ENCODE measurements at places on chromosomes 7 and 10.

- DNase-seq = no peak
Measured at GRCh38 chr10:34696423-34696822, 118.7 kb downstream of the PARD3 start.

GRCh38 chr7:12490107-12490688 is 80.3 kb upstream of the SCIN start:
- no peak for DNase-seq

GRCh38 chr7:1163121-1163520 is 3.1 kb upstream of the ZFAND2A start:
- DNase-seq = no peak

DNA sequence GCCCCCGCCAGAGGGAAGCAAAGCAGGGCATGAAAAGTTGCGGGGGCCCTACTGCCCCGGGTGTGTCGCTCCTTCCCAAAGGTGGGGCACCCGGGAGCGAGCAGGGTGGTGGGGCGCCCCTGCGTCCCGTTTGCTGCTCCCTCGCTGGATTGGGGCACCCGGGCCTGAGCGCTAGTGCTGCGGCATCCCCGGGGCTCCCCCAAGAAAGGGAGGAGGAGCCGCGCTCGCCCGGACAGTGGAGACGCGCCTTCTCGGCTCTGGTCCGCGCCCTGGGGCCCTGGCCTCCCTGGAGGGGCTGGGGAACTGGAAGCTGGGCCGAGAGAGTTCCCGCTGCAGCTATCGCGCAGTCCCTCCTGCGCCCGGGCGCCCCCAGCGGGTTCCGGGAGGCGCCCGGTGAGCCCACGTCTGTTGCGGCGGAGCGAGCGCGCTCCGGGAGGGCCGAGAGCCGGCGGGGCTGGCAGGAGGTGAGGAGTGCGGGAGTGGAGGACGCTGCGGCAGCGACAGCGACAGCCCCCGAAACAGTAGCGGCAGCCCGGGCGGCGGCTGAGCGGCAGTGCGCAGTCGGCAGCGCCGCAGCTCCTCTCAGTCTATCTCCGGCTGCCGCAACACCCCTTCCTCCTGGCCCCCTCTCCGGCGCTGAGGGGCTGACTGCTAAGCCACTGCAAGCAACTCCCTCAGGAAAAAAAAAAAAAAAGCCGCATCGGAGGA is 504 bp upstream of the BMPER start:
- no peak for DNase-seq

- no peak for DNase-seq
Measured at GRCh38 chr7:14855033-14855794, 47.3 kb downstream of the DGKB start.

GRCh38 chr7:64996305-64996704 is 5.5 kb upstream of the ZNF117 start:
- no peak for DNase-seq

DNA sequence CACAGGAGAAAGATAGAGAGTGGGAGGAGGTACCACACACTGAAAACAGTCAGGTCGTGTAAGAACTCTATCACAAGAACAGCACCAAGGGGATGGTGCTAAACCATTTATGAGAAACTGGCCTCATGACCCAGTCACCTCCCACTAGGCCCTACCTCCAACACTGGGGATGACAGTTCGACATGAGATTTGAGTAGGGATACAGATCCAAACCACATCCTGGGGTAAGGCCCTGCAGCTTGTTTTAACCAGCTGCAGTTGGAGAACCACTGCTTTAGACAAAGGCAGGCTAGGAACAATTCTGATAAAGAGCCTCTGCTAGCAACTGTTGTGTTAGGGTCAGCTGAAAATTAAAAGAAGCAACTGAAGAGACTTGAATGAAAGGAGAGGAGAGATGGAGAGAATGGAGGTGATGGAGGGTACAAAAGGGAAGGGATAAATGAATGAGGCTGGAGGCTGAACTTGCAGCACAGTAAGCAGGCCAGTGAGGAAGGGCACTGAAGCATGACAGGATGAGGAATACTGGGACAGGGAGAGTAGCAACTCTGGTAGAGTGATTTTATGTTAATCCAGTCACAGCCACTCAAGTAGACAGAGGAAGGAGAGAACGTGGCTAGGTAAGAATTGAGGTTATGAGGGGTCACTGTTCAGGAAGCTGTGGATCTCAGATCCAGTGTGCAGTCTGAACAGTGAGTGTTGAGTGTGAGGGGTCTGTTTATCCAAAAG is 23.6 kb downstream of the MEST start:
- DNase-seq = no peak

DNA sequence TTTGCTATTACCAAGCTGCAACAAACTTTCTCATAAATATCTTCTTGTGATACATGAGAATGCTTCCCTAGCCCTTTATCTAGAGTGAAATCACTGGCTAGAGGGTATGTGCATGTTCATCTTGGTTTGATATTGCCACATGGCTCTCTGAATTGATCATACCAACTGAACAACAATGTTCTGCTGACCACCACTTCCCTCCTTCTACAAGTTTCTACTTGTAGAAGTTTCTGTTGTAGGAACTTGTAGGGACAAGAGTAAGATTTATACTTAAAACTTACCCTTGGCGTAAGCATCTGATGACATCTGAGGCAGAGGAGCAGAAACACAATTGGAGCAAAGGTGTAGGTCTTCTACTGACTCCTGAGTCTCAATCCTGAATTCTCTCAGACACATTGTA is 86.3 kb upstream of the FAM13C start:
- no peak for DNase-seq

DNA sequence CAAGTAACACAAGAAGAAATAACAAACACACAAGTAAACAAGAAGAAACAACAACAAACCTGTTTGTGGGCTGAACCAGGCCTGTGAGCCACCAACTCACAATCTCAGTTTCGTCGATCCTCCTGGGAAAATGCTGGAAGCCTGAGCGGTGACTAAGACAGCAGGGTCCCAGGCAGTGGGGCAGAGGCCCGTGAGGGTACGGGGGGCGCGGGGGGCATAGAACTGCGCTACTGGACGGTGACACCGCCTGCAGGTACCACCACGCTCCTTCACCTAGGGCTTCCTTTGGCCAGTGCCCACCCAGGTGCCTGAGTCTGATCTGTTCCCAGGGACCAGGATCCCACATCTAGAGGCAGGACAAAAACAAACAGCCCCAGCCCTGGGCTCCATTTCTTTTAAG is 3.4 kb upstream of the CALN1 start:
- DNase-seq = no peak

- DNase-seq = no peak
Measured at GRCh38 chr10:131435232-131435631, 123.7 kb upstream of the TCERG1L start.

- DNase-seq = no peak
Measured at GRCh38 chr7:36298106-36298505, 91.6 kb upstream of the ANLN start.

DNA sequence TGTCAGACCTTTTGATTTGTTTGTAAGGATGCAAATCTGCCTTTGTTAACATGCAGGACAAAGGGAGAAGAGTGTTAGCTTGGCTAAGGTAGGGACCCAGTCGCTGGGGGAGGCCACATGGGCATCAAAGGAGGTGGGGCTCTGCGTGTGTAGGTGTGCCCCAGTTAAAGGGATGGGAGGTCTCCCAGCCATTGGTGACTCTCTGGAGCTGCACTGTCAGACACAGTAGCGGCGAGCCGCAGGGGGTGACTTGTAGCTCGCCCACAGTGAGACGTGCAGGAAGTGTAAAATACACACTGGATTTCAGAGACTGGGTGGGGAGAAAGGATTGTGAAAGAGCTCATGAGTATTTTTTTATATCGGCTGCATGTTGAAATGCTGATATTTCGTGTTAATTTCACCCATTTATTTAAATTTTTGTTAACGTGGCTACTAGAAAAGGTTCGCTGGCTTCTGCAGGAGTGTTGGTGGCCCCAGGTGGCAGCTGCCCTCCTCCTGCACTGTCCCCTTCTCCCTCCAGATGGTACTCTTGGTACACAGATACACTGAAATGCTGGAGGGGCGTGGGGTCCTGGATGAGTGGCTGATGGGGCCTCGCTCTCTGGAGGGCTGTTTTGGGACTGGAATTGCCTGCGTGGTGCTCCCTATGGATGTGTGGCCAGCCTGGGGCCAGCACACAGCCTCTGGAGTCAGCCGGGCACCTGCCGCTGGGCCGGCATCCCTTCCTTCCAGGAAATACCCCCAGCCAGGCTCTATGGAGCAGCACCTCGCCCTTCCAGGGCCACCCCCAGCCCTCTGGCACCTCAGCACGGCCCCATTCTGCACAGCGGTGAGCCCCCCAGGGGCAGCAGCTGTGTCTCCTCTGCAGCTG is 59.2 kb downstream of the LHPP start:
- no peak for DNase-seq

DNA sequence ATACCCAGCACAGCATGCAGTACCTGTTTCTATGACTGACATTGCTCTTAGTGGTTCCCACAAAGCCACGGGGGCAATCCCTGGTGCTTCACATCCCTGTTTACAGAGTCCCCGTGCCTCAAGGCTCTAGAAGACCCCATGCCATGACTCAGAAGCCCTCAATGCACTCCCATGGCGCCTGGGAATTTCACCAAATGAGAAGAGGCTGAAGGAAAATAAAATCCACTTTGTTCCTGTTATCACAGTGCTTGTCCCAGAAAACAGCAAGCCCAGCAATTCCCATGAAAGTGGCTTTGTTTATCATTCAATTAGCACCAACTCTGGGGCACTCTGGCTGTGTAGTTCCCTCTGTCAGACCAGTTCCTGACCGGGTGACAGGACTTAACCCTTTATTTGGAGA is 268.3 kb downstream of the TNS3 start:
- DNase-seq = no peak

DNA sequence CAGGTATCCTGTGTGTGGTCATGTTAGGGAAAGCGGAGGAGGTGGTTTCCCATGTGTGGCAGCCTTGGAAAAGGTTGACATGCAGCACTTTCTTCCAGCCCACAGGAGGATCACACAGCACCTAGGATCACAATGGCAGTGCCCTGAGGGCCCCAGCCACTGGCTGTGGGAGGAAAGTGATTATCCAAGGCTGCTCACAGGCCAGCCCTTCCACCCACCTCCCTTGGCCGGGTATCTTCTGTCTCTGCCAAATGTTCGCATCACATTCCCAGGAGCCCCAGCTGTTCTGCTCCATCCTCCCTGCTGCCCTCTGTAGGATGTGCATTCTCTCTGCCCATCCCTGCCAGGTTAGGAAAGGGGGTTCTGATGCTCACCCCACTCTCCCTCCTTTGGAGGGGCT is 2.5 kb upstream of the MLXIPL start:
- DNase-seq = no peak

DNA sequence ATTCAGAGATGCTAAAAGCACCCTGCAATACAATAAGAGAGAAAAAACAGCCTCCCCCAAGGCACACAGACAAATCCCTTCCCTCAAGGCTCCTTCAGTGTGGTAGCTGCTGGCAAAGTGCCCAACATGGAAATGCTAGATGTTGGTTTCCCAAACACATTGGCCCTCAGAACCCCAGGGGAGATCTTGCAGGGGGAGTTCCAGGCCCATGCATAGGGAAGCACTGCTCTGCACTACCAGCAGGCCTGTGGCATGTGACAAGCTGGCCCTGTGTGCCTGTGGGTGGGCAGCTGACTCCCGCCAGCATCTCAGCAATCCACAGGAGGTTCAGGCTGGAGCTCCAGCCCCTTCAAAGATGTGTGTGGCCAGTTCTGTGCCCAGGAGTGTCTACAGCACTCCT is 16.8 kb upstream of the CSGALNACT2 start:
- no peak for DNase-seq

GRCh38 chr10:98361131-98362025 is 53.6 kb downstream of the PYROXD2 start:
- no peak for DNase-seq

- DNase-seq = no peak
Measured at GRCh38 chr7:123270570-123270969, 70.8 kb upstream of the SLC13A1 start.

- peak; percentile 65 for DNase-seq
Measured at GRCh38 chr10:12181065-12181775, 14.5 kb downstream of the NUDT5 start.

DNA sequence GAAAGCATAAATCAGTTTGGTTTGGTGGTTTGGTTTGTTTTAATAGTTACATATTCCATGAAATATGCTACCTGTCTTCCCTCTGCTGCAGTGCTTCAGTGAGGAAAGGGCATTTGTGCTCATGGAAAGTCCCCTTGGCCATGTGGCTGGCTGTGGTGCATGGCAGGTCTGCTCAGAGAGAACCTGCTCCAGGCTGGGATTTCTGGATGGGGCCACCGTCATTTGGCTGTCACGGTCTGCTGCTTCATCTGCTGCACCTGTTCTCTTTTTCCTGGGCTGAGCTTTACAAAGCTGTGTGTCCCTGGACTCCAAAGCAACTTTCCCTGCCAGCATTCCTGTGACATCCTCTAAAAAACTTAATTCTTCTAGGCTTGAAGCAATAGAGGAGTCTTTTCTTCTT is 8.9 kb downstream of the CDK14 start:
- DNase-seq = no peak

DNA sequence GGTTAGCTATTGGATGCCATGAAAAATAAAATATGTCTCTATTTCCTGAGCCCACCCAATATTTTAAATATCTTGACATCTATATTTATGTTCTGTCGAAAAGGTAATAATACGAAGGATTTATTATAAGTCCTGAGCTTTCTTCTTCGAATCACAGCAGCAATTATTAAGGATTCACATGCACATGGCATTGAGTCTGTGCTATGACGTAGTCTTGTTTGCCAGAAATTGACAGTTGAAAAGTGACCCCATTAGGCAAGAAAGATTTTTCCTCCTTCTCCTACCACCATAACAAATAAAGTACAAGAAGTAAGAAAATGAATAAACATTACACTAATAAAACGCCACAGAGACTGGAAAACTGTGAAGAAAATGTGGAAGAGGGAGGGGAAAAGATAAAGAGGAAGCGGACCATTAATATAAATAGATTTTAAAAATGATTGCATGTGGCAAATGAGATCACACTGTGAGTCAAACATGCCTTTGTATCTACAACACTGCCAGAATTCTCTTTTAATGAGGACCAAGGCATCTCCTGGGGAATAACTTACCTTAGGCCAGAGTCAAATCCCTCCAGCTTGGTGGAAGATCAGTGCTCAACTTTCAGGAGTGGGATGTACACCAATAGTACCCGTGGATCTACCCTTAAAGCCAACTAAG is 21.6 kb downstream of the FZD1 start:
- no peak for DNase-seq

GRCh38 chr7:68564306-68565135 is 1033.8 kb upstream of the AUTS2 start:
- DNase-seq = no peak

DNA sequence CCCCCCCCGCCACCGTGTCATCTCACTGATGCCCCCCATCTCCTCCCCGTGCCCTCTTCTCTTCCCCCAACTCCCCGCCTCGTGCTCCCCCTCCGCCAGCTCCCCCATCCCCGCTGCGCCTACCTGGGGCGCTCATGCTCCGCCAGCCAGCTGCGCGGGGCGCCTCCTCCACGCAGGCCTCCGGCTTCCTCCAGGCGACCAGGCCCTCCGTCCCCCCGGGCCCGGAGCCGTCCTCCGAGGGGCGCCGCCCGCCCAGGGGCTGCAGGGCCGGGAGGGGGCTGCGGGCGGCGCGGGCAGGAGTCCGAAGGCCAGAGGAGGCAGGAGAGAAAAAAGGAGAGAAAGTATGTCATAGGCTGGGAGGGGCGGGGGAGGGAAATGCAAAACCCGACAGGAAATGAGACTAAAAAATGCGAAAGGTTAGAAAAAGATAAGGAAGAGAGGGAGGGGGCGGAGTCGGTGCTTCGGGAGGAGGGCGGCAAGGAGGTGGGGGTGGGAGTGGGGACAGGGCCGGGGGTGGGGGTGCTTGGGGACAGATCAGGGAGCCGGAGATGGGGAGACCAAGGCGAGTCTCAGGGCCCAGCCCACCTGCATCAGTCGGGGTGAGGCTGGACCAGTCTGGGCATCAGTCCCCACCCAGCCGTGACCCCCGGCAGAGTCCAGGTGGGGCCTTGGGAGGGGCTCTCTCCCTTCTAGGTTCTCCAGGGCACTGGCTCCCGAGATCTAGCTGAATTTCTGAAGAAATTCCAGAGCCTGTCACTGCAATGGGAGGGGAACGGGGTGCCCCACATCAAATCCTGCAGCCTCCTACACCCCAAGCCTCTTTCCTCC is at the start of gene CARD11:
Gene CARD11 (minus strand): TSS at position 324 of the 828 bp plus-strand sequence. CDS start 85,361 bp downstream, outside the sequence.
- DNase-seq = no peak

Data from stimulated activated CD8-positive, alpha-beta memory T cell treated with anti-CD3 and anti-CD28 coated beads, Interleukin-15, amount 100 ng/mL, for 4 hours (primary cell).